ENCODE measurements at places on chromosomes 6 and 20.

DNA sequence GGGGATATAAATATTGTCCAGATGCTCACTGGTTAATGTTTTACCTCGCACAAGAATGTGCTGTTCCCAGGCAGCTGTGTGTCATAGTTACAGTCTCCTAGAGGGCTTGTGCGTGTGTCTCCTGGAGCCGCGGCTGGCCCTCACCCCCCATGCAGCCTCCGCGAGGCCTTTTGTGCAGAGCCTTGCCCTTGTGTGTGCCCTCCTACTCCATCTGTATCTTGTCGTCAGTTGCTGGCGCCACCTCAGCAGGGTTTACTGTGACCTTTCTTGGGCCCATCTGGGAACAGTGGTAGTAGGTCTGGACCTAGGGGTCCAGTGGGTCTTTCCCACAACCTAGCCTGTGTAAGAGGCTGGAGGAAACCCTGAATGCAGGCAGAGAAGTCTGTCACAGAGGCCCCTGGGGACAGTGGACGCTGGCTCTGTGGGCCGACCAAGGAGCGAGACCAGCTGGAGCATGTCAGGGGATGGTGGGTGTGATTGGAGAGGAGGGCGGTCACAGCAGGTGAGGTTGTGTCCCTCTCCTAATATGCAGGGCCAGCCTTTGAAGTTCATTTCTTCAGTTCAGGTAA lies 35.2 kb downstream of the PPP1R14C start:
- DNase-seq: no peak

DNA sequence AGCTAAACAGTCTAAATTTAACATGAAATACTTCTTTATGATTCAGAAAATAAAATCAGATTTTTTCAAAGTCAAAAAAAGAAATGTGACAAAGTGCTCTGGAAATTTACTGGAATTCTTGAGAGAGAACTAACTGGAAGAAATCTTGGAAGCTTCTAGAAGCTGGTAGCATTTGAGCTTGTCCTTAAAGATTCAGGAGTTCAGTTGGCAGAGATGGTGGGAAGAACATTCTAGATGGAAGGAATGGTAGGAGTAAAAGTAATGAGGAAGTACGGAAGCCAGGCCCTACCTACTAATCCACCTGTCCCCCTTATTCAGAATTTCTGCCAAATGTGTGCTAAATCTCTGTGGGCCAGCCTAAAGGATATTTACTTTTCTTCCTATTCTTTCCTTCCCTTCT lies 21.2 kb downstream of the RALY start:
- DNase-seq: no peak

DNA sequence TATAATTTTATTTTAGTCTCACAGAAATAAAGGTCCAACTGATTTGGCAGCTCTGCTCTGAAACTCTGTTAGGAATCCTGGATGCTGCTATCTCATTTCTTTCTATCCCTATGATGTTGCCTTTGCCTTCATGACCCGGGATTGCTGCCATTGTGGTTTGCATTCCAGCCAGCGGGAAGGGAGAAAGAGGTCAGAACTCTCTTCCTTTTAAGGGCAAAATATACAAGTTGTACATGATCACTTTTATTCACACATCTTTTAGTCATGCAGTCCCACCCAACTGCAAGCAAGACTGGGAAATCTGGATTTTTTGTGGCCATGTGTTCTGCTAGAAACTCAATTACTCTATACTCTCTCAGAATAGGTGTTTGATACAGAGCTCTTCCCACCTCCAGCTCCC lies 263.1 kb upstream of the ZFP64 start:
- no peak for DNase-seq

GRCh38 chr20:20201639-20202038 lies 149.3 kb downstream of the CFAP61 start:
- no peak for DNase-seq

DNA sequence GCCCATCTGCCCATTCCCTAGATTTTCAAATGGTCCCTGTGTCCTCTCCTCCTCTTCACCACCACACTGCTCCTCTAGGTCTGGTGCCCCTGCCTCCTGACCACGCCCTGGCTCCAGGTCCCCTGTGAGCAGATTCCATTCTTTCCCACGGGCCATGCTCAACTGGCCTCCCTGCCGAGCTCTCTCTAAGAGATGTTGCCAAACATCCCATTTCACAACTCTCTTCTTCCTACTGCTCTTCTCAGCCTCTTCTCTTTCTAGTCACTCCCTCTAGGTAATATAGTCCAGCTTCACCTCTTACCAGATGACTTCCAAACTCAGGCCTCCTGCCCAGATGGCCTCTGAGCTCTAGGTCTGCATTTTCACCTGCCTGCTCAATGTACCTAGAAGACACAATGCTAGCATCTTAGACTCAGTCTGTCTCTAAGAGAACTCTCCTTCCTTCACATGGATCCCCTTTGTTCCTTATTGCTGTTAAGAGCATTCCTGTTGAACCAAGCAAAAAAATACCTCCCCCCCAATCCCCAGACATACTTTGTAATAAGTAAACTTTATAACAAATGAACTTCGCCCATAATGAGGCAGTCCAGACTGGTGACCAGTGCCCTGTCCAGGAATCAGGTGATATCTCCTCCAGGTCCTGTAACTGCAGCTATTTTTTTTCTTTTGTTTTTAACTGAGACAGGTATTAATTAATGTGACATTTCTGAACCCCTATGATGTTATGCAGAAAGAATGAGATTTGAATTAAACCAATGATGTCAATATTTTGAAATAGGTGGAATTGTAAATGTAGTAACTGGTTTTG lies 79.0 kb downstream of the LYRM4 start:
- DNase-seq: no peak

DNA sequence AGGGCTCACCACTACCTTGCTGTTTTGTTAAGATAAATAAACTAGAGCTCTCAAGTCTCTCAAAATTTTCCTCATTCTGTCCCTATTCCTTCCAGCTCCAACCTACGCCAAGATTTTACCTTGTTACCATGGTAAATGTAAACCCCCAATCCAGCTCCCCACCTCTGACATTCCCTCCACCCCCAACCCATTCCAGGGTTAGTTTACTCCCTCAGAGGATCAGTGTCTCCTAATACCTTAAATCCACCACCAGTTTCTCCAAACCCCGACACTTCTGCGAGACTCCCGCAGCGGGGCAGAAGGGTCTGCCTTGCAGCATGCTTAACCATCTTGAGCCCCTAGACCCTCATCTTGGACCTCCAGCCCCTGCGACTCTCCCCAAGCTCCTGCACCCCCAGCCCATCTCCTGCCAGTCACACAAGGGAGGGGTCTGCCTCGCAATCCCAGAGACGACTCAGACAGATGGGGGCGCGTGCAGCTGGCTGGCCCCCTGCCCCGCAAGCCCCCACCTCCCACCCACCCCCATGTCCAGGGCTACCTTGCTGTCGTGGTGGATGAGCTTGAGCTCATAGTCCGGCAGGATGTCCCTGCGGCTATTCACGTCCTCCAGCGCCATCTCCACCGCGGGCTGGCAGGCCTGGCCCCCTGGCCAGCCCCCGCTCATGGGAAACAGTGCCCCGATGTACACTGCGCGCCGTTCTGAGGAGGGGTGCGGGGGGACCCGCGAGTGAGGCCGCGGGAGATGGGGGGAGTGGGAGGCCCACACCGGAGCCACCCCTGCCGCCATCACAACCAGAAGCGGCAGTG lies 5.8 kb downstream of the GABBR1 start:
- peak; percentile 64 for DNase-seq

DNA sequence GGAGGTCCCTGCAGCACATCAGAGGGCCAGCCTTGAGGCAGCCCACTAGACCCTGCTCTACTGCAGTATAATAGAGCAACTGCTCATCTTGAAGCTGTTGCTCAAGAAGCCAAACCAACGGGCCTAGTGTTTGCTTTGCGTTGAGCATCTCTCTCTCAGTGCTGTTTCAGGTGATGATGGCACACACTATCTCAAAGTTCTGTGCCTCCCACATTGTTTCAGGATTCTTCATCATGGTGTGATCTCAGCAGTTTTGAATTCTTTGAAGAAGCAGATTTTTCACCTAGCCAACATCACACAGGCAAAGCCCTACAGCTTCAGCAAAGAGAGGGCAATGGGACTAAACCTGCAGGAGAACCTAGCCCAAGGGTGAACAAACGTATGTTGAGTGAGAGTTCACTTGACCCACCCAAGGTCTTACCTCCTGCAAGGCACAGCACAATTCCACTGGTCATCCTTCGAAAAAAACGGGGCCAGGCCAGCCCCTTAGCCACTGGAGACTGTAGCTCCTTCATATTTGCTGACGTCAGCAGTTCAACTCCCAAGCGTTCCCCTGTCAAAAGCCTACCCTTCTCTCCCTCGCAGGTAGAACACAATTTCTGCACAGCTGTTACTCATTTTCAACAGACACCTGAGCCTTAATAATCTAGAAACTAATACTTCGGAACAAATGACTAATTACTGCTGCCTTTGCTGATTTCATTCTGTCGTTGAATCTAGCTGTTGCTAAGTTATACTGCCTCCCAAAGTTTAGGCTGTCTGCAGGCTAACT lies 15.8 kb downstream of the MYB start:
- no peak for DNase-seq

DNA sequence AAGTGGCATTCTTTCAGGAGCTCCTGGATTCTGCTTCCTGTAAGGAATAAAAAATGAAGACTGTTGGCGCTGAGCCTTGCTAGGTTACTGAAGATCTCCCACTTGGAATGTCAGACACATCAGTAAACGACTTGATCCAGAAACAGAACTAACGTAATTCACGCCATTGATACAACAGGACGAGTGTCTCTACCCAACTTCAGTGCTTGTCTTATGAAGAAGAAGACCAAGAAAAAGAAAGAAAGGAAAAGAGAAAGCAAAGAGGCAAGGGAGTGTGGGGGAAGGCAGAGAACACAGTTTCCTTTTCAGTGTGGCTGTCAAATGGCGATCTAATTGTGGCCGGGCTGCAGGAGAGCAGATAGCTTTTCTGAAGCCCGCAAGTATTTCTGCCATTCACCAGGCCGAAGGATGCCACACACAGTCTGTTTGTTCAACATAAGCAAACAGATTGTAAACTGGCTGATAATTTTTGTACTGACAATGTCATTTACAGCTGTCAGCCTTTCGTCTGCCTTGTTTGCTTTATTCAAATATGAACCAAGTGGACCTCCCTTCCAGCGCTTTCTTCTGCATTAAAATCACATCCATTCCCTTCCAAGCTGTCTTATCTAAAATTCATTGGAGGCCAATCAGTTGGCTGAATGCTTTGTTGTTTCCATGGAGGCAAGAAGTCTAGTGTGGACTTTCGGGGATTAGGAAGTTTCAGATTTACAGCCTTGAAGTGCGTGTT lies 180.6 kb downstream of the FOXA2 start:
- no peak for DNase-seq

DNA sequence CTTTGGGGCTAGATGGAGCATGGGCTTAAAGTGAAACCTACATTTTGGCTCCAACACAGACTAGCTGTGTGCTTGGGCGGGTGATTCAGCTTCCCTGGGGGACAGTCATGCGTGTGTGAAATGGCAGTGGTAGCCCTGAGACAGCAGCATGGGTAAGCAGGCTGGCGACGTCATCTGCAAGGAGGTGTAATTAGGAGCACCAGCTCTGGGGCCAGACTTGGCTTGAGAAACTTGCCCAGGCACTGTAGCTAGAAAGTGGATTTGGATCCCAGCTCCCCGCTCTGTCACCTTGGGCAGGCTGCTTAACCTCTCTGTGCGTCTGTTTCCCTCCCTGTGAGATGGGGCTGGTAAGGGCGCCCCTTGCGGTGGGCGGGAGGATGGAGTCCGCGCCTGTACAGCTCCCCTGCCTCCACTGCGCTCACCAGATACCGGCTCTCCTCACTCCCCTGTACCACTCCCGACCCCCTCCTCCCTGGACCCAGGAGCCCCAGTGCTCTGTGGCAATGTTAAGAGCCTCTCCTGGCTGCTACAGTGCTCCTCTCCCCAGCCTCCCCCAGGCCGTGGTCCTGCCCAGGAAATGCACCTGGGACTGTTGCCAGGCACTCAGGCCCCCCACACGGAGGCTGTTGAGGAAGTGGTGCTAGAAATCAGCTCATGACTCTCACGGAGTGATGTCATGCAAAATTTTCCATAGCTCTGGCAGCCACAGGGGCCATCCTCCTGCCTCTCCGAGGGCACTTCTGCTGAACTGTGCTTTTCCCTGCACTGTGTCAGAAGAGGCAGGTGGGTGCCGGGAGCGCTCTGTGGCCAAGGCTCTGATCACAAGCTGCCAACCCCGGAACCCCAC lies 44.6 kb downstream of the SYNJ2 start:
- peak; percentile 52 for DNase-seq

DNA sequence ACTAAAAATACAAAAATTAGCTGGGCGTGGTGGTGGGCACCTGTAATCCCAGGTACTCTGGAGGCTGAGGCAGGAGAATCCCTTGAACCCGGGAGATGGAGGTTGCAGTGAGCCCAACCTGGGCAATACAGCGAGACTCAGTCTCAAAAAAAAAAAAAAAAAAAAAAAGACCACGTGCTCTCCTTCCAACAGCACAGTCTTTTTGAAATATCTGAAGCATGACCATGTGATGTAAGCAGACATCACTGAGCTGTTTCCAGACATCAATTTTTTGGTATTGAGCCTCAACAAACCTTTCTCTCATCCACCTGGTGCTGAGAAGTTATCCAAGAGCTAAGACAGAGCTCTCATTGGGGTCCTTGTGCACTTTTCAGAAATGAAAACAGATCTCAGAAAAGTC lies 249.2 kb downstream of the FOXA2 start:
- DNase-seq: no peak

GRCh38 chr6:105302617-105303128 lies 100.2 kb downstream of the PREP start:
- no peak for DNase-seq

DNA sequence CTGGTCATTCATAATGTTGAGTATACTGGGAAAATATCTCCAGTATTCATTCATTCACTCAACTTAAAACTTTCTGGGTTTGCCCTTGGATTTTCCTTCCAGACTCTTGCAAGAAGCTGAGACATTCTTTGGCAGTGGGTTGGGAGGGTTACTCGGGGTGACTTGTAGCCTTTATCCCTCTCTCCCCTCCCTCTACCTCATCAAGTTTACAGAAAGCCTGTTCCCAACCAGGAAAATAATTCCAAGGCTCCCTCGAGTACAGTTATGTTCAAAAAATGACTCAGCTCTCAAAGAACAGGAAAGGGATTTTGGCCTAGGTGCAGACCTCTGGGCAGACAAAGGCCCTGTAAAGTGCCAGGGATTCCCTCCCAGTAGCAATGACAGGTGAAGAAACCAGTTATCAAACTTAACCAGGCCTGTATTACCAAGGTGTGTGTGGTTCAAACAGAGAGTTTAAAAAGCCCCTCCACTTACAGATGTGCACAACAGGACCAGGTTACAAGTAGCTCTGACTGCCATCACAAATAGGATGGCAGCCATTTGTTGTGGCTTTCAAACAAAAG lies 22.2 kb downstream of the FKBP1A start:
- DNase-seq: no peak

DNA sequence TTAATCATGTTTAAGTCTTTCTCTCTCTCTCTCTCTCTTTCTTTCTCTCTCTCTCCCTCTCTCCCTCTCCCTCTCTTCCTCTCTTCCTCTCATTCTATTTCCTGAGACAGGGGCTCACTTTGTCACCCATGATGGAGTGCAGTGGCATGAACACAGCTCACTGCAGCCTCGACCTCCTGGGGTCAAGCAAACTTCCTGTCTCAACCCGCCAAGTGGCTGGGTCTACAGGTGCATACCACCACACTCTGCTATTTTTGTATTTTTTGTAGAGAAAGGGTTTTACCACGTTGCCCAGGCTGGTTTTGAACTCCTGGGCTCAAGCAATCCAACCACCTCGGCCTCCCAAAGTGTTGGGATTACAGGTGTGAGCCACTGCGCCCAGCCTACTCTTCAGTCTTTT lies 15.7 kb upstream of the RPS10 start:
- no peak for DNase-seq

Data from substantia nigra (tissue), 51 donors.